ENCODE measurements at places on chromosomes 5 and 9.

GRCh38 chr9:113011911-113012381 lies at the start of gene ZNF883:
Gene ZNF883 (minus strand): TSS chr9:113012192.
- peak; percentile 19 for DNase-seq

DNA sequence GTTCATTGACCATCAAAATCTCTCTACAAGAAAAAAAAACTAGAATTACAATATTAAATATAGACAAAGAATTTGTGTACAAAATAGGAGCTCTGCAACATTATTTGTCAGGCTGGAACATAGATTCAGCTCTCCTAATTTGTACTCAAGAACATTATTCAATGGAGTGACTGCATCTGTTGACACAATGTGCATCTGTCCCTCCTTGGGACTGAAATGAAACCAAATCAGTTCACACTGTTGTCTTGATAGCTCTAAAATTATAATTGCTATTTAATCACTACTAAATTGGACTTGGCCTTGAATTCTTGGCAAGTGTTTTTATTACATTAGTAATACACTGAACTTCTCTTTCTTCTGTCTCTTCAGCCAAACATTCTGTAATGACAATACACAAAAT lies 47.7 kb downstream of the FTMT start:
- DNase-seq, result no peak

DNA sequence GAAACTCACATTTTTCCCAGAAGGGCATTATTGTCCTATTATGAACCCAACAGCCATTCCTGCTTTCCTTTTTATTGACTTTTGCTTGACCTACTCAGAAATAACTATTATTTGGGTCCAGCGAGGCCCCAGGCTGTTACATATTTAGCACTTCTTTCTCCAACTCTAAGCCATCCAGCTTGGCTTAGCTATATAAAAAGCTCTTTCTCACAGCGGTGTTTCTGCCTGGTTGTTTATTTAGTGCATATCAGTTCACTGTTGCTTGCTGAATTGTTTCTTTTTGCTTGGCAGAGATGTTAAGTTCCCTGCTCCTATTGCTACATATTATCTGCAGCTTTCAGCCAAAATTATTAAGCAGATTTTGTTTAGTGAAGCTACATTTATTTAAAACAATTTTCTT lies 1156.8 kb upstream of the SEMA6A start:
- DNase-seq, result no peak

DNA sequence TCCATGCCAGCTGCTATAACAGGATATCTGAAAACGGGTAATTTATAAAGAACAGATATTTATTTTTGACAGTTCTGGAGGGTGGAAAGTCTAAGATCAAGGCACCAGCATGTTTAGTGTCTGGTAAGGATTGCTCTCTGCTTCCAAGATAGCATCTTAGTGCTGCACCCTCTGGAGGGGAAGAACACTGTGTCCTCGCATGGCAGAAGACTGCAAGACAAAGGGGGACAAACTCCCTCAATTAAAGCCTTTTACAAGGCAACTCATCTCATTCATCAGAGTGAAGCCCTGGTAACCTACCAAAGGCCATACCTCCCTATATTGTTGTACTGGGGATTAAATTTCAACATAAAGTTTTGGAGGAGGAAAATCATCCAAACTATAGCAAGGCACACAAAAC lies 298.9 kb upstream of the EDIL3 start:
- no peak for DNase-seq

GRCh38 chr5:50576686-50577256 lies 89.7 kb upstream of the PARP8 start:
- DNase-seq, result no peak

DNA sequence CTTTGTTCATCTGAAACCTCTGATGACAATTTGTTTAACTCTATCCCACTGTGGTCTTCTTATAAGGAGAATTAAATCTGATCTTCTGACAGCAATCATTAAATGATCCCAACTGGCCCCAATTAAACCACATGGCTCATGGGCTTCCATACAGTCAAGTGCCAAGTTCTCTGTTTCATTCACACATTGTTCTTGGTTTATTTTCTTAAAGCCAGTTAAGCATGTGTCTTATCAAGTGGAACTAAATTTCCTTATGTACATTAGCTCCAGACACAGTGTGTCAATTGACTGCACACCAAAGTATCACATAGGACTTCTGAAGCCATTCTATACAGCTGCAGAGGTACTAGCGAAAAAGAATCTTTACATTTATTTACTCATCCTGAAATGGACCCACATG lies 51.2 kb downstream of the MEF2C start:
- no peak for DNase-seq

GRCh38 chr5:1540831-1541701 lies 17.3 kb upstream of the LPCAT1 start:
- DNase-seq, result no peak

DNA sequence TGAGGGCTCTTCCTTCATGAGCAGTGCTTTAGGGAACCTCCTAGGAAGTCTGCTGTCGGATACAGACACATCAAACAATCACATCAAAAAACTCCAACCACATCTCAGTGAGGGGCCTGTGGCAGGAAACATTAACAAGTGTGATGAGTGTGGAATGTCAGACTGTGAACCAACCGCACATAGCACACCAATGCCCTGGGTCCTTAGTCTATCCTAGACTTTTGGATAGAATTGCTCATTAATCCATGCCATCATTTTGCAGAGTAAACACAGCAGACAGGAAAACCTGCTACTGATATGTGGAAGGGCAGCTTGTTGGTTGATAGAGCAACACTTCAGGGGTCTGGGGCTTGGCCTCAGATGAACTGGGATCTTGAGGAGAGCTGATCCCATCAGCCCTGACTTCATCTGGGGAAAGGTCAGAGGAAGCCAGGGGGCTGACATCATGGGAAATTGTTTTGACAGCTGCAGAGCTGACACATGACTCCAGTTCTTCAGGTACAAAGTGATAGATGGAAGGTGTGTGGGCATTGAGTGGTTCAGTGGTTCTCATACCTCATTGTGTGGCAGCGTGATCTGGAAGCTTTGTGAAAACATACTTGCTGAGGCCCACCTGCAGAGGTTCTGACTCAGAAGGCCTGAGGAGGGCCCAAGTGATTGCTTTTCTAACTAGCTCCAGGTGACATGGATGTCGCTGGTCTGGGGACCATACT lies 193.3 kb downstream of the DIRAS2 start:
- no peak for DNase-seq

GRCh38 chr9:112380825-112381221 lies 915 bp downstream of the HSDL2 start:
- DNase-seq, result no peak

DNA sequence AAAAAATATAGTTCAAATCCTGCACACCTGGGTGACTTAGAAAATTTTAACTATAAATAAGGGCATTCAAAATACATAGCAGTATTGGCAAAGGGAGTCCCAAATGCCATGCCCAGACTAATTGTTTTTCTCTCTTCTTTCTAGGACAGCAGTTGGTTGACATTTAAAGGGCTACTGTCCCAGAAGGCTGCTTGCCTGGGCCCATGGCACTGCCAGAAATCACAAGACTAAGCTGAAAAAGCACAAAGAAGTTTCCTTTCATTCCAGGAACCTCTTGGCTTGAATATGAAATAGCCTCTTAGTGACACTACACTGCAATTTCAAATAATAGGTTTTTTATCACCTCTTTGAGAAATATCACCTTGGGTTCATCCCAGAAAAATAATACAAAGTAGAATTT lies 388.9 kb upstream of the TRPC7 start:
- DNase-seq, result no peak

DNA sequence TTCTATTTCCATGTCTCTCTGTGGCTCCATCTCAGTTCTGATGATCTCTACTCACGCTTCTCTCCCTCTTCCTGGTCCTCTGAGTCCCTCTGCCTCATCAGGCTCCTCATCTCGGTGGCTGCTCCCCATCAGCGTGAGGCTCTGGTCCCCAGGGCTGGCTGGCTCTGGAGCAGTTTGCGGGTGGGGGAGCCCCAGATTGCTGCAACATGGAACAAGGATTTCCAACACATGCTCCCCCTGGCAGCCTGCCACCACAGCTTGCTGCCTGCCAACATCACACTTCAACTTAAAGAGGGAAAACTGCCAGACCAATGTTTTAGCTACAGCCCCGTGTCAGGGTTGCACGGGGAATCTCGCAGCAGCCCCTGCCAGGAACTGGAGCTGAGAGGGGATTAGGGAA lies 77.2 kb upstream of the NEK6 start:
- no peak for DNase-seq

- DNase-seq, result no peak
Observed at GRCh38 chr5:54577937-54578653, 60.5 kb downstream of the SNX18 start.

GRCh38 chr5:89302102-89302891 lies 419.3 kb upstream of the MEF2C start:
- no peak for DNase-seq

DNA sequence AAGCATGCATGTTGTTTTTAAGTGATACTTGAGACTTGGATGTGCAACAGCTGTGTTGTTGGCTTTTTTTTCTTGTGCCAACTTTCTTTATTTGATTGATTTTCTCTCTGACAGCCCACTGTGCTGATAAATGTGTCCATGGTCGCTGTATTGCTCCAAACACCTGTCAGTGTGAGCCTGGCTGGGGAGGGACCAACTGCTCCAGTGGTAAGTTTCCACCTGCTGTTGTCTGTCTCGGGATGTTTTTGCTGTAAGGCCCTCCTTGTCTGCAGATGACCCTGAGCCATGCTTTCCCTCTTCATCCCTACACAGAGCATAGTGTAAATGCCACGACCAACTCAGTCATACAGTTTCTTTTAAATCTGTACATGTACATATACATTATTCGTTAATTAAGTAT lies 79.2 kb downstream of the MEGF10 start:
- no peak for DNase-seq

GRCh38 chr5:119452060-119452372 lies 281 bp upstream of the HSD17B4 start:
- no peak for DNase-seq

GRCh38 chr5:180645274-180646204 lies 3.9 kb downstream of the FLT4 start:
- DNase-seq, result no peak

DNA sequence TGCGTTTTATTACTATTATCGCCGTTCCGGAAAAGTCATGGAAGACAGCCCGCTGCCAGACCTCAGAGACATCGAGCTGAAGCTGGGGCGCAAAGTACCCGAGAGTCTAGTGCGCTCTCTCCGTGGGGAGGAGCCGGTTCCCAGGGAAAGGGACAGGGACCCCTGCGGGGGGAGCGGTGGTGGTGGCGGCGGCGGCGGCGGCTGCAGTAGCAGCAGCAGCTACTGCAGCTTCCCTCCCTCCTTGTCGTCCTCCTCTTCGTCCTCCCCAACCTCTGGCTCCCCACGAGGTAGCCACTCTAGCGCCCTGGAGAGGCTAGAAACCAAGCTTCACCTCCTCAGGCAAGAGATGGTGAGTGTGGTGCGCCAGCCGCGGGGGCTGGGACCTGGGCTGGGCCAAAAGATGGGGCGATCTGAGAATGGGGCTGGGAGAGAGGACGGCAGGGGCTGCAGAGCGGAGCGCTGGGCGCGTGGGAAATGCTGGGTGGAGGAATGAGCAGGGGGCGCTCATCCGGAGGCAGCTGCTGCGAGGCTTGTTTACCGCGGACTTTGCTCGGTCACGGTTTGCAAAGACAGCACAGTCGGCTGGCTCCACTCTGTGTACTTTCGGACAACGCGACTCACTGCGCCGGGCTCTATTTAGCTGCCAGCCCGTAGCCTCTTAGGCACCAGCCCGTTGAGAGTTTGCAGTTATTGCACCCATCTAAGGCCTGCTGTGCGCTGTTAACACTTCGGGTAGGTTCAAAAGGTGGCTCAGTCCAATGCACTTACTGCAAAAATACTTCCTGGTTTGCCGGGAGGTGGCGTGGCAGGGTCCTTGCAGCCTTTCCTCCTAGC lies 1.1 kb downstream of the LURAP1L start:
- no peak for DNase-seq

DNA sequence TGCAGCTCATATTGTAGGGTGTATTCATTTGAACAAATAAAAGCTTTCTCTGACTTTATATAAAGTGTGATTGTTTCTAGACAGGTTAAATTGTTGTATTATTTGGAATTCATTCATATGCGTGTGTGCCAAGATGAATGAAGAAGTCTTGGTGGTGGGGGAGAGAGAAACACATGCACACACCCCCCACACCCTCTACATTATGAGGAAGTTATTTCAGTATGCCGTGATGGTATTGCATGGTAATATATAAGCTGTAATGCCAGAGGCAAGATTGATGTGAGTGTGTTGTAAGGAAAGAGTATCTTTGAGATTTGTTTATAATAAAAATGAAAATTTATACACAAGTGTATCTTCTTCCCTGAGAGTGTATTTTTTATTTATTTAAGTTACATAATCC lies 71.0 kb downstream of the IPO11 start:
- DNase-seq, result no peak

DNA sequence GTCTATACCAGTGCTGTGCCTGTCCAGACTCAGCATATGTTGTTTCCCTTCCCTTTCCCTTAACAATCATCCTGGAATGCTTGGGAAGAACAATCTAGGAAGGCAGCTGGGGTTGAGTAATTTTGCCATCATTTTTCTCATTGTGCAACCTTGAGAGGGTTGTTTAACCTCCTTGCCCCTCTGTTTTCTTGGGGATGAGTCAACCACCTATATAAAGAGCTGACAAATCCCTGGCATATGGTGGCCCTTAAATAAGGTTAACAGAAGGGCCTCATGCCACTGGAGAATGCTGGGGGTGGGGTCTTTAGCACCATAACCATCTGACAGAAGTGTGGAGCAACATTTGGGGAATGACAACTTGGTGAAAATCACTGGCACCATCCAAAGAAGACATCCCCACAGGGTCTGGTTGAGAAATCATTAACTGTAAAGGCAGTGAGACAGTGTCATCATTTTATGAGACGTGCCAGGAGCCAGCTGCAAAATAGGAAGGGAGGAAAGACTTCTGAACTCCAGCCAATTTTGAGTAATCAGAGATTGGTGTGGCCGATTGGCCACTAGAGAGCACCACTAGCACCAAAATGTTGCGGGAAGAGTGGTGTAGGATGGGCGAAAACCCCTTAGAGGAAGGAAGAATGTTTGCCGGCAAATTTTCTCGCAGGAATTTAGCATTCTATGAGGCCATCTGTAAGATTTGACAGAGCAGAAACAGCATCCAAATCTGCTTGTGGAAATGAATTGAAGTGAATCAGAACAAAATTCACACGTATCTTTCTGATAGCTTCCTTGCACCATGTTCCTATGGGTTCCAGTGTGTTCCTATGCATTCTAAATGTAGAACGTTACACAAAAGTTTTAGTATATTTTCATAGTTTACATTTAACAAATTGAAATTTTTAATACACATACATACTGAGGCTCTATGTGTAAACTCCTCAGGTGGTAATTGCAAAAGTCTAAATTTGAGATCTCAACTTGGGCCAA lies 113.8 kb downstream of the MSX2 start:
- no peak for DNase-seq

- no peak for DNase-seq
Observed at GRCh38 chr5:5676218-5676617, 253.7 kb downstream of the ICE1 start.

DNA sequence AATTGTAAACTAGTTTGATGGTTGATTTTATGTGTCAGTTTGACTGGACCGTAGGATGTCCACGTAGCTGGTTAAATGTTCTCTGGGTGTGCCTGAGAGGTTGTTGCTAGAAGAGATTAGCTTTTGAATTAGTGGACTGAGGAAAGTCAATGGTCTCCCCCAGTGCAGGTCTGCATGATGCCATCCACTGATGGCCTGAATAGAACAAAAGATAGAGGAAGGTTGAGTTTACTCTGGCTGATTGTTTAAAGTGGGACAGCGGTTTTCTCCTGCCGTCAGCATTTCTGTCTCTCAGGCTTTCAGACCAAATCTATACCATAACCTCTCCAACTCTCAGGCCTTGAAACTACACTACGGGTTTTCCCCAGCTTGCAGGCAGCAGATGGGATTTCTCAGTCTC lies 899.2 kb upstream of the WWC1 start:
- no peak for DNase-seq

- no peak for DNase-seq
Observed at GRCh38 chr9:16864649-16865434, 5.6 kb downstream of the BNC2 start.
